ENCODE measurements at places on chromosomes 6 and 20. TPM values are rescaled to one million over a fixed set of nuclear protein-coding genes. Genes with fewer than 3 reads are reported as not detected.

HUS1B gene
- 1.4 TPM for total RNA-seq

TREM1 gene
- total RNA-seq, result not detected

ARMC12 gene
- total RNA-seq, result not detected

MCM3 gene
- total RNA-seq, result 20.3 TPM

PROCR gene
- total RNA-seq, result 10.4 TPM

DYNLT2 gene
- 2.5 TPM for total RNA-seq

GUCA1A gene
- 4.8 TPM for total RNA-seq

ZNF165 gene
- total RNA-seq, result 2.3 TPM

SUMO4 gene
- 6.7 TPM for total RNA-seq

LY6G6F gene
- not detected for total RNA-seq

CTAGE9 gene
- not detected for total RNA-seq

SSR1 gene
- total RNA-seq, result 63.4 TPM

SMLR1 gene
- not detected for total RNA-seq

MYCT1 gene
- total RNA-seq, result 4.4 TPM

ZC3H12D gene
- 0.92 TPM for total RNA-seq
